ENCODE measurements at places on chromosomes 12 and 14.

DNA sequence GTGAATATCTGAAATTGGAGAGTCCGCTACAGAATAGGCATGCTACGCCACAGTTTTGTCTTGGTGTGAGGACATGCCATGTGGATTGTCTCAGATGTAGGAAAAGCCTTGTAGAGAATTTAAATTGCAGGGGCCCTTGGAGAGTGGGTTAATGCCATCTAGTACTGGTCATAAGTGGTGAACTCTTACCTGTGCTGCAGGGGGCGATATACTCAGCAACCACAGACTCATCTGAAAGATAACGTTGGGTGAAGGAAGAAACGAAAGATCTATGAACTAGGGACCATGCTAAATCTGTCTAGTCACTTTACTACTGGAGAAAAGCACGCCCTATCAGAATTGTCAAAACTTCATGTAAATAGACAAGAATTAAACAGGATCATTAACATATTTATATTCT, 33.7 kb upstream of the A2M start:
- DNase-seq: no peak

DNA sequence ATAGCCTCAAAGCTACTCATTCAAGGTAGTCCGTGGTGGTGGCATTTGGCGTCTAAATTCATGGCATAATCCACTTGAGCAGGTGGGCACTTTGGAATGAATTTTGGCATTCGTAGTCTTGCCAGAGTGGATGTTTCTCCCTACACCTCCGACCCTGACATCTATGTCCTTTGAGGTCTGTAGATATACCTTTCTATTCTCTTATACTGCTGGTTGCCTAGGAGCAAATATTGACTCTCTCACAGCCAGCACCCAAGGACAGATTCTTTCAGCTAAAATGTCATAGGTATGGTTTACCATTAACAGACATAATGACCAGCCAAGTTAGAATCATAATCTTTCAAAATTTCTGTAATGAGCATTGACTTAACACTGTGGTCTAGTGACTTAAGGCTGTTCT, 47.4 kb upstream of the FLRT2 start:
- no peak for DNase-seq

DNA sequence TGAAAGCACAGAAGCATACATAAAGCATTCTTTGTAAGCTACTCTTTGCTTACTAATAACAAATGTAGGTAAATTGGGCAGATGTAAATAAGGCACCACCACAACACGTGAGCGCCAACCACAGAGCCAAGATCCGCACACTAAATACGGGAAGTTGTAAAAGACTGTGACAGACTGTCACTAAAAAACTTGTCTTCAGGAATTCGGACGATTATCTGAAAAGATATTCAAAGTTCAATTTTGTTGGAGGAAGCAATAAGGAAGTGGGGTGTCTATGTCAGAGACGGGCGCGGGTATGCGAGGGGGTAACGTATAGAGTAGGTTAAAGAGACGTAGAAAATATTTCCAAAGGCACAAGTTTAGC, 1.5 kb upstream of the HSP90B1 start:
- peak; percentile 10 for DNase-seq

GRCh38 chr14:35337269-35338255, 45.4 kb downstream of the PSMA6 start:
- no peak for DNase-seq

DNA sequence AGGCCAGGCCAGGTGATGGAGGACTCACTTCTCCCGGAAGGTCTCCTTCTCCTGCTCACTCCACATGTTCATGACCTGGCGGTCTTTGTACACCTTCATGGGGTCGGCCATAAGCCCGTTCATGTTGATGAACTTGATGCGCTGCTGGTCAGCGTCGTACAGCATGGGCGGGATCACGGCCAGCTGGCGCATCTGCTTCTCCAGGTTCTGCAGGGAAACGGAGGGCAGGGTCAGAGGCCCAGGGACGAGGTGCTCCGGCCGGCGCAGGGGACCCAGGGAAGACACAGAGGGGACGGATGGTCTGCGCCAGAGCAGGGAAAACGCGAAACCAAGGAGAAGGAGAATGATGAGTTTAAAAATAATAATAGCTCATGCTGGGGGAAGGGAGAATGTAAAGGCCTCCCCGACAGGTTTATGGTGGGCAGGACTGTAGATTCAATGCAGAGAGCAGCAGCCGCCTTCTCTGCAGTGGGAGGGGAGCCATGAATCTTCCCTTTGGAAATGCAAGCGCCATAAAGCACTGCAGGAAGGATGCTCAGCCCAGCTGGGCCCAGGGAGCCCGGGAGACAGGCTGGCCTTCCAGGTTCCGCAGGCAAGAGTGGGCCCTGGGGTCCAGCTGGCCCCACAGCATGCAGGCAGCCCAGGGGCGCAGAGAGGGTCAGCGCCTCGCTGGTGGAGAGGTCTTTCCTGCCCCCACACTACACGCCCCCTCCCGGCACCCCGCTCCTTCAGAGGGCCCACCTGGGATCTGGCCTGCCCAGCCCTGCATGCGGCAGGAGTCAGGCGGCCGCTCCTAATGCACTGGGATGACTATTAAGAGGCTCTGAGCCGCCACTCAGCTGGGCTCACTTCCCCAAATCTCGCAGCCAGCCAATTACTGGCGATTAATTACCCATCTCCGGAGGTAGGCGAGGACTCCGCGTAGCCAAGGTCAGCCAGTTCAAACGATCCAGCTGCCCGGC, 132.0 kb downstream of the RFLNA start:
- DNase-seq: no peak

GRCh38 chr12:29102741-29103140, 46.3 kb upstream of the FAR2 start:
- no peak for DNase-seq

GRCh38 chr12:60926256-60926655, 1330.4 kb downstream of the SLC16A7 start:
- DNase-seq: no peak

- no peak for DNase-seq
These were observed 24.4 kb upstream of the EID3 start for GRCh38 chr12:104279164-104279563.

- DNase-seq: no peak
These were observed 74.3 kb downstream of the PPM1A start for GRCh38 chr14:60323199-60323896.

DNA sequence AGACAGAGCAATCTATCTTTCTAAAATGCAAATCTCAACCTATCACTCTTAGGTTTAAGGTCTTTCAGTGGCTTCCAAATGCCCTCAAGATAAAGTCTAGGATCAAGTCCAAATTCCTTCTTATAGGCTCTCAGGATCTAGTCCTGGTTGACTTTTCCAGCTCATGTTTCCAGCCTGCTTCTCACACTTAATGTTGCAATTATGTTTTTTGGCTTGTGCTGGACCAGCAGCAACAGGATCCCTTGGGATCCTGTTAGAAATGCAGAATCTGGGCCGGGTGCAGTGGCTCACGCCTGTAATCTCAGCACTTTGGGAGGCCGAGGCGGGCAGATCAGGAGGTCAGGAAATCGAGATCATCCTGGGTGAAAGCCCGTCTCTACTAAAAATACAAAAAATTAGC, 10.6 kb downstream of the GPR33 start:
- no peak for DNase-seq

GRCh38 chr12:13367973-13368372, 171.4 kb downstream of the EMP1 start:
- no peak for DNase-seq

DNA sequence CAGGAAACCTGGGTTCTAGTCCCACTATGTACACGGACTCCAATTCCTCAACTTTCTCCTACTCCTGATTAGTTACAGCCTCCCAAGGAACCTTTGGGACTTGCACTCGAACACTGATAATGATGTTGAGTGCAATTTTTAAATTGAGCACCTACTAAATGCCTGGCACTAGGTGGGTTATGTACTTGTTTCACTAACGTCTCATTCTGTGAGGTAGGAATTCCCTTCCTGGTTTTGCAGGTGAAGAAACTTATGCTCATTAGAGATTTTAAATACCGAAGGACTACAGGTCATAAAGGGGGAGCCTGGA, 536 bp downstream of the PARPBP start:
- no peak for DNase-seq

GRCh38 chr12:6380141-6381121, 3.5 kb upstream of the LTBR start:
- DNase-seq: no peak

DNA sequence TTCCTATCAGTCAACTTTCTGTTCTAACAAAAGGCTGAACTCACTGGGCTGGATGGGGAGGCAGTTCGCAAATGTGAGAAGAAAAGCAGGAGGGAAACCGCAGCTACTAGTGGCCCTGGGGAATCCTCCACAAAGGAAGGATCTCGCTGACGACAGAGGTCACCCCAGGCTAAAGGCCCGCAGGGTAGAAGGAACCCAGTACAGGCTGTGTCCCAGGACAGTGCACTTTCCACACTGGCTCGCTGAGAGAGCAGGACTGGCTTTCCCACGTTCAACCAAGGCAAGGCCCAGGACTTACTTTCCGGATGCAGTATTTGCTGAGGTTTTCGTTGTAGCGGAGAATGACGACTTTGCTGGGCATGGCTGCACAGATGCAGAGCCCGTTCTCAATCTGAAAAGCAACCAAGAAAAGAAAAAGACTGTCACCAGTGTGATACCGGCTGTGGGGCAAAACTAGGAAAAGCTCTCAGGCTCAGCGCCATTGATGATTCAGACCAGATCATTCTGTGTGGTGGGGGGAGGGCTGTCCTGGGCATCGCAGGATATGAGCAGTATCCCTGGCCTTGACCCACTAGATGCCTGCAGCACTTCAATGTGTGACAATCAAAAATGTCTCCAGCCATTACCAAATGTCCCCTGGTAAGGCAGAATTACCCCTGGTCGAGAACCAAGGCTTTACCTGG, 36.3 kb downstream of the PRKAB1 start:
- no peak for DNase-seq

DNA sequence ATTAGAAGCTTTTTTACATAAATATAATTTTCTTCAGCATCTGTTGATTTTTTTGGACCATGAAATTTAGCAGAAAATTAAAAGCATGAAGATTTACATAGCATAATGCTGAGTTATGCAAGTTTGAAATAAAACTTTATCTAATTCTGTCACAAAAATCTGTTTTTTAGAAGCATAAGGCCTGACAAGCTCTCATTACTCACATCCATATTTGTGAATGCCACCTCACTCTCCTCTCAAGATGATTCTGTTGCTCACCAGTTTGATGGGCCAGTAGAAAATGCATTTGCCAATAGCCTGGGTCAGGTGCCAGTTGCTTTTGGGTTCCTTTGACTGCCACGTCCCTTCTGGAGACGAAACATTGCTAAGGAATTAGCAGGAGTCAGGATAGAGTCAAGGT, 181.5 kb upstream of the ATP2B1 start:
- no peak for DNase-seq

GRCh38 chr14:55715889-55716288, 135.9 kb downstream of the KTN1 start:
- no peak for DNase-seq

DNA sequence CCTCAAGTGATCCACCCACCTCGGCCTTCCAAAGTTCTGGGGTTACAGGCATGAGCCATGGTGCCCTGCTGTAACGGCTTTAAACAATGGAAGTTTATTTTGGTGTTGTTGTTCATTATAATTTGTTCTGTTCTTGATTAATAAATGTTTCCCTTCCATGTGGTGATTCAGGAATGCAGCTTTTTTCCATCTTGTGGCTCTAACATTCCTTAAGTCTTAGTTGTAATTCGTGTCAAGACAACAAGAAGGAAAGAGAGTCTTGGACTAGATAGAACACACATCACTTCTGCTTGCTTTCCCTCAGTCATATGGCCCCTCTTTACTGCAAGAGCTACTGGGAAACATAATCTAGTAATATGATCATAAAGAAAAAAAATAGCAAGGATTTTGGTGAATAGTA, 211.6 kb downstream of the SLC6A15 start:
- DNase-seq: no peak

DNA sequence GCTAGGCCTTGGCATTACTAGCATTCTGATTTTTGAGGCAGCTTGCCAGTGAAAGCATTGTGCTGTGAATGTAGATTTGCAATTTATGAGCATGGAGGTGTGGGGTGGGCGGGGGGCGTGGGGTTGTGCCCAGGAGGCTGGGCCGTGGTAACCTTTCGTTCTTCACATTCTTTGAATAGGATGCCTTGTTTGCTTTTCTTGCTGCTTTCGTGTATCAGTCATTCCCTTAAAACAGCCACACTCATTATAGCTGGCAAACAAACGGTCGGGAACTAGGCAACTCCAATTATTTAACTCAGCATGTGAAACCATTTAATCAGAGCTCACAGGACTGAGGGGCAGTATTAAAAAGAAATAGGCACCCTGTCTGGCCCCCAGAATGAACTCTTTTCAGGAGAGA, 115.9 kb upstream of the PELI2 start:
- no peak for DNase-seq

GRCh38 chr12:14416658-14417057, 51.2 kb downstream of the ATF7IP start:
- DNase-seq: no peak

DNA sequence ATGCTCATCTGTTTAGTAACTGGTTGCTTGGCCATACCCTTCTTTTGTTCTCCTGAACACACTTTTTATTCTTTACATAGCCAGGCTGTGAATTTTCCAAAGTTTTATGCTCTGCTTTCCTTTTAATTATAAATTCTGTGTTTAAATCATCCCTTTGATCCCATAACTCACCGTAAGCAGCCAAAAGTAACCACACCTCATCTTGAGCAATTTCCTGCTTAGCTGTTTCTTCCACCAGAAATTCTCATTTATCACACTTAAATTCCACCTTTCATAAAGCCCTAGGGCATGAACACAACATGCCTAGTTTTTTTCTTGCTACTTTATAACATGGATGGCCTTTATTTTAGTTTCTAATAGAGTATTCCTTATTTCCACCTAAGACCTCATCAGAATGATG, 510.7 kb downstream of the C12orf50 start:
- DNase-seq: no peak

- DNase-seq: no peak
These were observed 17.7 kb upstream of the CCDC91 start for GRCh38 chr12:28172434-28173030.

DNA sequence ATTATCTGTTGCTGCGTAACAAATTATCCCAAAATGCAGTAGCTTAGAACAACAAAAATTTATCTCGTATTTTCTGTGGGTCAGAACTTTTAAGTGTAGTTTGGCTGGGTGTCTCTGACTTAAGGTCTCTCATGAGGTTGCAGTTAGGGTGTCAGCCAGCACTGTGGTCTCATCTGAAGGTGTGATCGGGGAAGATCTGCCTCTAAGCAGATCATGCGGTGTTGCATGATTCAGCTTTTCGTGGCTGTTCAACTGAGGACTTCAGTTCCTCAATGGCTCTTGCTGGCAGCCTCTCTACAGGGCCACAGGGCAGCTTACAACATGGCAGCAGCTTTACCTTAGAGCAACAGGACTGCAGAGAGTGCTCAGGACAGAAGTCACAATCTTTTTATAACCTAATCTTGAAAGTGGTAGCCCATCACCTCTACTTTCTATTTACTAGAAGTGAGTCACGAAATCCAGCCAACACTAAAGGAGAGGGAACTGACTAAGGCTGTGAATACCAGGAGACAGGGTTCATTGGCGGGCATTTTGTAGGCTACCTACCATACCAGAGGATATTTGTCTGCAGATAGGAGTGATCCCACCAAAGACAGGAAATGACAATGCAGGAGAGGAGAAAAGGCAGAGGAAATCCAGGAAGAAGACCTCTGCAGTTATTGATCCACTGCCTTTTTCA, 1.8 kb upstream of the TMPRSS12 start:
- no peak for DNase-seq
